ENCODE measurements at places on chromosomes 3 and 15.

GRCh38 chr3:186821429-186822387 lies 15.4 kb upstream of the RFC4 start:
- no peak for DNase-seq

- DNase-seq: no peak
Observed at GRCh38 chr3:171965067-171965712, 74.2 kb upstream of the FNDC3B start.

GRCh38 chr3:153023896-153024295 lies 138.1 kb upstream of the RAP2B start:
- no peak for DNase-seq

DNA sequence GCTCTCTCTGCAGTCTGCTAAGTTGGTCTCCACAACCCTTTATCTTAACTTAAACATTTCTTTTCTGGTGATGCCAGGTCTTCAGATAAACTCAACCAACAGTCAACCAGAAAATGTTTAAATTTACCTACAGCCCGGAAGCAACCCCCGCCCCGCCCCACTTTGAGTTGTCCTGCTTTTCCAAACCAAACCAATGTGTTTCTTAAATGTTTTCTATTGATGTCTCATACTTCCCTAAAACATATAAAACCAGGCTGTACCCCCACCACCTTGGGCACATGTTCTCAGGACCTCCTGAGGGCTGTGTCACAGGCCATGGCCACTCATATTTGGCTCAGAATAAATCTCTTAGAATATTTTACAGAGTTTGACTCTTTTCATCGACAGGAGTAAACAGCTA lies 13.2 kb upstream of the GPR160 start:
- DNase-seq: no peak

- DNase-seq: no peak
Observed at GRCh38 chr3:197718891-197719290, 17.8 kb downstream of the RUBCN start.
